WERI-Rb-1 (cell line): ENCODE measurements at places on chromosomes 7 and 10.

- no peak for DNase-seq
Observed at GRCh38 chr10:10598297-10598696, 419.4 kb upstream of the CELF2 start.

GRCh38 chr7:105759670-105760550 is 116.5 kb downstream of the ATXN7L1 start:
- peak; percentile 53 for DNase-seq

- peak; percentile 88 for DNase-seq
Observed at GRCh38 chr7:150801946-150802771, 1.6 kb downstream of the TMEM176A start.

DNA sequence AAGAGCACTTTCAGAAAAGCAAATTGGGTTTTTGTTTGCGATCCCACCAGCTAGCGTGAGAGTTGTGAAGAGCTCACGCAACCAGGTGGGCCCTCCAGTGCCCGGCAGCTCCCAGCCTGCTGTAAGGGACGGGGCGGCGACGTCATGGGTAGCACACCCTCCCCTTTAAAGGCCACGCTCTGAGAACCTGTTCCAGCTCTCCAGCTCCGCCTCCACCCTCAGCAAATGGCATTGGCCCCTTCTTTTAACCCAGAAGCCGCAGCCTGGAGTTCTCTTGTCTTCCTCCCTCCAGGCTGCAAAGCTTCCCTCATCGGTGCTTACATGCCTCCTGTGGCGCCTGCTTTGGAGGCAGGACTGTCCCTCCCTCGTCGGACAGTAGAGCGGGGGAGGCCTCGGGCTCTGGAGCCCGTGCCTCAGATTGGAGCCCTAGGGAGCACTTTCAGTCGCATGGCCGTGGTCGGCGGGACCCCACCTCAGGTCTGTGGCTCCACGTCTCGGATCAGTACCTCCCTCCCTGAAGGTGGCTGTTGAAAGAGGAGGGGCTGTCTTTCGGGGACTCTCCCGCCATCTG is 32.9 kb downstream of the WIPI2 start:
- no peak for DNase-seq

DNA sequence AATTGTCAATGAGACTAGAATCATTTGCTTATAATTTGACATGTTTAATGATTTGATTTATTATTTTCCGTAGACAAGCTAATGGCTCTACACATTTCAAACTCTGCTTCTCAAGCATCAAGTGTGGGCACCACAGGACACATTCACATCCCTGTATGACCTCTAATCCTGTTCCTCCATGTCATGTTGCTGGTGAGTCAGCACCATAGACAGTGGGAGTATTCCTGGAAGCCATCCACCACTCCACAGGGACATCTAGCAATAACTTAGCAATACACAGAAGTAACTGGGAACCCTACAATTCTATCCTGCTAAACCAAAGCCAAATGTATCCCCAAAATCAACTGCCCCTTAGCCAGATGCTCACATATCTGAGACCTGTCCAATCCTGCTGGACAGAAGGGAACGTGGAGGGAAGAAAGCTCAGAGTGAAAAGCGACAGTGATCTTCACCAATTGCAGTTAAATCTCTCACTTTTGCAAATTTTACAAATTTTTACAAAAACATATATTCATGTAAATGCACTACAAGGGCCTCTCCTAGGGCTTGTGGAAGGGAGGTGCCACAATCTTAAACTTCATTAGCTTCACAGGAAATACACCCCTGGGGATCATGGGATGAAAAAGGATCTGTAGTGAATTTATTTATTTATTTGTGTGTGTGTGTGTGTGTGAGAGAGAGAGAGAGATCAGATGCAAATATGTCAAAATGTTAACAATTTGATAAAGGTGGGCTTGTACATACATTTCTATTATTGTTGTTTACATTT is 126.5 kb downstream of the GFRA1 start:
- DNase-seq, result no peak

- DNase-seq, result no peak
Observed at GRCh38 chr7:117068511-117069145, 115.3 kb downstream of the ST7 start.

GRCh38 chr10:62638062-62638477 is 166.4 kb upstream of the ADO start:
- no peak for DNase-seq

GRCh38 chr10:123134915-123135414 is 805 bp upstream of the HMX3 start:
- DNase-seq, result no peak

DNA sequence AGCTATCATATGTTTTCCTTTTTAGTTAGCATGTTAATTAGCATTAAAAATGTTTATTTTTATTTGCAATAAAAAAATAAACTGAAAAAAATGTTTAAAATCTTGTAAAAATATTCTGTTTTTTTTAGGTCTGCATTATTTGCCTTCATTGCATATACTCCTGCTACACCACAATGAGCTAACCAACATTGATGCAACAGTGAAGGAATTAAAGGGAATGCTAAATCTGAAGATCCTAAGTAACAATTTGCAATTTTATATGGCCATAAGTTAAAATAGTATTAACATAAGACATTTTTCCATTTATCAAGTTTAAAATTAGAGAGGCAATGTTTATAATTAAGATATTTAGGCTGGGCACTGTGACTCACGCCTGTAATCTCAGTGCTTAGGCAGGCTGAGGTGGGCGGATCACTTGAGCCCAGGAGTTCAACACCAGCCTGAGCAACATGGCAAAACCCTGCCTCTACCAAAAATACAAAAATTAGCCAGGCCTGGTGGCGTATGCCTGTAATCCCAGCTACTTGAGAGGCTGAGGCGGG is 32.2 kb downstream of the LRRC72 start:
- DNase-seq, result no peak

DNA sequence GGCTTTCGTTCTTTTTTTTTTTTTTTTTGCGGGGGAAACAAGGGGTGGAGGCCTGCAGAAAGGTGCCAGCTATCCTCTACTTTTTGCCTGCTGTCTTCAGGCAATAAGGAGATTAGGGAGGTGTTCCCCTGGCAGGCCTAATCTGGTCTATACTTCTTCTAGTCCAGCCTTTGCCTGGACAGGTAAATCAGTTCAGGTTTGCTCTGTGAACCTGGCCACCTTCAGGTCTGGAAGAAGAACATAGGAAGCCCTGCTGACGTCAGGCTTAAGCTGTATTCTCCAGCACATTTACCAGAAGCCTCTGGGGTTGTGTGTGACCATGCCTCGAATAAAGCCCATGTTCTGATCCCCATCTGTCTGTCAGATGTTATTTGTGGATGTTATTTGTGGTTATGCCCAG is 115.4 kb downstream of the SDK1 start:
- peak; percentile 57 for DNase-seq

GRCh38 chr10:6410830-6411229 is 169.2 kb downstream of the PRKCQ start:
- no peak for DNase-seq

DNA sequence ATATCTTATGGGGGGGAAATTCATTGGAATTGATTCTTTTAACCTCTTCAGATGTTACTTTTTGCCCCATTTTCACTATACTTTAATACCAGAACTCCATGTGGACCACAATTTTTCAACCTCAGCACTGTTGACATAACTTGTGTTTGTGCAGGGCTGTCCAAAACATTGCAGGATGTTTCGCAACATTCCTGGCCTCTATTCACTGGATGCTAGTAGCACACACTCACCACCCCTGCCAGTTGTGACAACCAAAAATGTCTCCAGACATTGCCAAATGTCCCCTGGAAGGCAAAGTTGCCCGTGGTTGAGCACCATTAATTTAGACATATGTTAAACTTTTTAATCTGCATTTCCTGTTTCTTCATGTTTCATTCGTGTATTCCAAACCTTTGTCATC is 234.7 kb downstream of the GFRA1 start:
- no peak for DNase-seq

- peak; percentile 42 for DNase-seq
Observed at GRCh38 chr7:47088329-47089067, 493.4 kb downstream of the TNS3 start.

DNA sequence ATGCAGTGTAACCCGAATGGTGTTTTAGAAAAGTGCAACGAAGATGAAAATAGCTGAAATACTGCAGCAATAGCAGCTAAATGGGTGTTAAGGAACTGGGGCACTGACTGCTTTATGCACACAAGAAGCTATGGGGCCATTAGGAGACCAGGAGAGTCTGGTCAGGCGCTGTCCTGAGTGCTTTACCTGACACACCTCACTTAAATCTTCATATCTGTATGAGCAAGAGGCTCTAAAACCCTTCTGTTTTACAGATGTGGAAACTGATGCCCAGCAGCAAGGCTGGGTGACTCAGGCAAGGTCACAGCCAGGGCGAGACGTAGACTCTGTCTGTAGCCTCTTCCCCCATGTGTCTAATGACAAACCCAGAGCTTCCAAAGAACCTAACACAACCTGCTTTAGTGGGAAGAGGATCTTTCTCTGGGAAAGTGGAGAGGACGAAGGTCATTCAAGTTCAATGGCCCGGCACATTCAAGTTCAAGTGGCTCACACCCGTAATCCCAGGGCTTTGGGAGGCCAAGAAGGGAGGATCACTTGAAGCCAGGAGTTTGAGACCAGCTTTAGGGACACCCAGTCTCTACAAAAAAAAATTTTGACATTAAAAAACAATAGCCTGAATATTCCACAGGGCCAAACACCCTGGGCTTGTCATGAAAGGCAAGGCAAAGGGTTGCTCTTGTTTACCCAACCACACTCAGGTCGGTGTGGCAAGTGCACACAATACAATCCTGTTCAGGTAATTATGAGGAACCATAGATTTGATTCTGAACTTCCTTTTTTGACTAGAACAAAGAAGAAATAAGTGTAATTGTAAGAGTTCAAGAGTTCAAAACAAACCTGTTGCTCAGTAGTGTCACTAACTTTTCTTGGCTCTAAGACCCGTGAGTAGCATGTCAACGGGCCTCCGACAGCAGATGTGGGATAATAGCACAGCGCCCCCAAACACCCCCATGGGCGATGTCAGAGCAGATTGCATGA is 53.7 kb upstream of the KLF6 start:
- DNase-seq, result no peak

- no peak for DNase-seq
Observed at GRCh38 chr10:71247414-71247705, 35.0 kb downstream of the UNC5B start.

- DNase-seq, result no peak
Observed at GRCh38 chr7:36958111-36958733, 233.9 kb upstream of the AOAH start.

GRCh38 chr10:32961343-32961894 is 3.4 kb upstream of the ITGB1 start:
- no peak for DNase-seq

DNA sequence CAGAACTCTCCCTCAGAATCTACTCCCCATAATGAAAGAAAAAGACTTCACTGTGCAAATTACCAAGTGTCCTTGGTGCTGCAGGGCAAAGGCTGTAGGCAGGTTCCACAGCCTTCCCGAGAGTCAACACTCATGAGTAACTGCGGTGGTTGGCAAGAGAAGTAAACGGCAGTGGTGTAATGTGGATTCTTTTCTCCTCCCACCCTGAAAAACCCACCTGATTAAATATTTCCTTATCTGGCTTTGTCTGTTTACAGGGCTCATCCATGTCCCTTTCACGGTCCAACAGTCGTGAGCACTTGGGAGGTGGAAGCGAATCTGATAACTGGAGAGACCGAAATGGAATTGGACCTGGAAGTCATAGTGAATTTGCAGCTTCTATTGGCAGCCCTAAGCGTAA is 300.9 kb downstream of the BICC1 start:
- no peak for DNase-seq

DNA sequence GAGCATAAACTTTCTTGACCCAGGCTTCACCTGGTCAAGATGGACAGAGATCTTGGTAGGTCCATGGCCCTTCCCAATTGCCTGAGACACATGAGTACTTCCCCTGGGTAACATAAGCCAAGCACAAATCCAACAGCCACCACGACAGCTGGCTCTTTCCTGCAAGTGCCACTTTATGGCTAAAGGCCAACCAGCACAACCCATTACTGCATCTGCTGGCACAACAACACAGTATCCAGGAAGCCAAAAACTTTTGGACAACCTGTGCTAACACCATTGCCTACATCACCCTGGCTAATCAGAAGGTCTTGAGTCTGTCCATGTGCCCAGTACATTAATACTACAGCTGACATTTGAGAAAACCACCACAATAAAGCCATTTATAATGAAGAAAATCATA is 548.0 kb upstream of the SEMA3D start:
- no peak for DNase-seq

- DNase-seq, result no peak
Observed at GRCh38 chr10:29554660-29555059, 80.1 kb downstream of the SVIL start.

- DNase-seq, result no peak
Observed at GRCh38 chr10:24416248-24416647, 207.3 kb downstream of the KIAA1217 start.

DNA sequence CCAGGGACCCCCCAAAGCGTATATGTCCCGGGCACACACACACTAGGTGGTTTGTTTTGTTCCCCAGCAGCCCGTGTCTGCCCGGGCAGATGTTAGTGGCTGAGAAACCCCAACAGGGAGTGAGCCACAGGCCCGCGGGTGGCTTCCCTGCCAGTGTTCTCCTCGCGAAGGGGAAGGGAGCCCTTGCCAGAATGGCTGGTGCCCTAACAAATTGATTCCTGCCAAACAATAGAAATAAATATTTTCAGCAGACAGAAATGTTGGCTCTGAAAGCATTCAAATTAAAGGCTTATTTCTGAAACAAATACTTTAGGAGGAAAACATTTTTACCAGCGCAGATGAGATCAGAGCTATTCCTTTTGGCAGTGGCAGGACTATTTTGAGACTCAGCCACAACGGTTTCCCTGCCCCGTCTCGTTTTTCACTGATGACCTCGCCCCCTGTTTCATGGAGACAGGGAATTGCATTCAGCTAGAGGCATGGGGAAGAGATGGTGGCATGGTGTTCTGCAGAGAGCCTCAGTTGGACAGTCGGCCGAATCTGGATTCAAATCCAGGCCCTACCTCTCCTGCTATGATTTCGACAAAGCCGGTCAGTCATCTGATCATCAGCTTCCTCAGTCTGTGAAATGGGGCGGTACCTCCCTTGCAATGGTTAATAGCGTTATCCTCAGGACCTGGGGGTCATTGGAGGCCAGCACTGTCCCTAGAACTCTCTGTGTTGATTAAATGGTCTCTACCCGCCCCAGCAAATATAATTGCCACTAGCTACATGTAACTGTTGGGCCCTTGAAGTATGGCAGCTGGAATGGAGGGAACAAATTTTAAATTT is 84.5 kb downstream of the CUX1 start:
- no peak for DNase-seq

DNA sequence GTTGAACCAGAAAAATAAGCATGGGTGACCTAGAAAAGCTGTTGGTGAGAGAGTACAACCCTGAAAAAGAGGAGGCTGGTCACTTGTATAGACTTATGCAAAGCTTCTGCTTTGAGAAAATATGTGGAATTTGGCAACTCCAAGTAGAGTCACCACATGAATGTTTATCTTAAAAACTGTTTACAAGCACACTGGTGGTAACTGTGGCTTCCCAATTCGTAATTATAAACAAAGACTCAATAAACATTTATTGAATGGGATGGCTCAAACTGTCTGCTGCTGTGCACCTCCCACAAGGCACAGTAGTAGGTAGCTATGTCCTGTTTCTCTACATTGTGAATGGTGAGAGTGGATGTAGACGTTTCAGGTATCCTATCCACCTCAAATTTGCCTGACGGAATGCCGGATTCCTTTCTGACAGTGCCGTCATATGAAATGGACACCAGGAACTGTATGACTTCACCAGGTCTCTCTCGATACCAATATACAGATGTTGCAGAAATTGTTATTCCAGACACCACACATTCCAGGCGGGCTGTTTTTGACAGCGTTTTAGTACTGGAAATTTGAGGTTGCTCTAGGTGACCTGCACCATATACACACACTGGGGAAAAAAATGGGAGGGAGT is 43.4 kb upstream of the TARP start:
- DNase-seq, result no peak
